ENCODE measurements at places on chromosomes 5 and 9.
A peak's percentile ranks its signal among the peaks of the same experiment; 100 is the strongest.

DNA sequence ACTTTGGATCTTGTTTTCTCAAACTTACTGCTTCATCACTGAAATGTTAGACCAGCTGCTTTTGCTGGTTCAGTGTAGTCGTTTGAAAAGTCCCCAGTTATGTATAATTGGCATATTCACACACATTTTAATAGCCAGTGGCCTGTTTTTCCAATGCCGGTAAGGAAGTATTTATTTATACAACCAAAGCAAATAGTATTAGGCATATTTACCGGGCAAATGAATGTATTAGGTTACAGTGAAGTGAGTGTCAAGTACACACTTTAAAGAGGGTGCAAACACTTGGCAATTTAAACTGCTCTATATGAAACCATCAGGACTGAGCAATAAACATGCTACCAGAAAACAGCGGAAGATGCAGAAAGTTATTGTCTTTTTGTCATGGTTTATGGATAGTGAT lies 242.9 kb downstream of the MCTP1 start:
- DNase-seq: no peak

DNA sequence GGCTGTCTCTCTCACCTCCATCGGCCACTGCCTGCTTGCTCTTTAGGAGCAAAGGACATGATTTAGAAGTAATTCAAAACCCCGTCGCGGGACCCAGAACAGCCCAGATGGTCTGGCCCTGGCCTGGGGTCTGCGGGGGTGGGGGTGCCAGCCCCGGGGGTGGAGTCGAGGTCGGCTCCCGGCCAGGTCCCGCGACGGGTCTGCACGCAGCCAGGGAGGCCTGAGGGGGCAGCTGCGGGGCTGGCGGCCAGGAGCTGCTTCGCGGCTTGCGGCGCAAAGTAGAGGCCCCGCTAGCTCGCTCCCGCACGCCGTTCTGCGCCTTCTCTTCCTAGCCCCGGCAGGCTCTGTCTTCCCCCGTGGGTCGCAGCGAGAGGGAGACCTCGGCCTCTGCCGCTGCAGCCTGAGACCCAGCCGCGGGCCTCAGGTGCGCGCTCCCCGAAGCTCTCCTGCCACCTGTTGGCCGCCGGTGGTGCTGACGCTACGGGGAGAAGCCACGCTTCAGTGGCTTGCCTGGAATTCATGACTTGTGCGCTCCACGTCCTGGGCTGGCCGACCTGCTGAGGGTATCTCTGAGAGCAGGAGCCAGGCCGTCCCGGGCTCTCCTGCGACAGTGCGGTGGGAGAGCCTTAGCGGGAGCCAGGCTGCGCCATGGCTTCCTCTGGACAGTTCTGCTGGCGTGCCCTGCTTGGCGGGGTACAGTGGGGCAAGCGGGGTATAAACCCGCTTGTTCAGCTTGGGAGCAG lies 157.2 kb upstream of the PITX1 start:
- DNase-seq: peak; percentile 56

DNA sequence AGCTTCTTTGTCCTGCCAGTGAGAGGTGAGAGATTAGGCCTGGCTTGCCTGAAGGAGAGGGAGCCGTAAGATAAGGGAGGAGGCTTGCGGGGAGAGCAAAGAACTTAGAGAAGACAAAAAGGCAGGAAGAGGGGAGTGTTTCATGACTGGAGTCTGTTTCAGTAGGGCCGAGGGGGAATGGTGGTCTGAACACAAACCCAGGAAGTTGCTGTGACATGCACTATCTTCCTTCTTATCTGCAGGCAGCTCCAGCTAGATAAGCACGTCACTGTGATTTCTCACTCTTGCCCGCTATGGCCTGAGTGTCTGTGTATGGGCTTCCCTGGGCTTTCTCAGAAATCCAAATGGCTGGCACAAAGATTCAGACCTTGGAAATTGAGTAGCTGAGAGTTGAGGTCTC lies 307.5 kb upstream of the CLINT1 start:
- no peak for DNase-seq

GRCh38 chr9:89666364-89666763 lies 61.6 kb downstream of the GADD45G start:
- DNase-seq: no peak

DNA sequence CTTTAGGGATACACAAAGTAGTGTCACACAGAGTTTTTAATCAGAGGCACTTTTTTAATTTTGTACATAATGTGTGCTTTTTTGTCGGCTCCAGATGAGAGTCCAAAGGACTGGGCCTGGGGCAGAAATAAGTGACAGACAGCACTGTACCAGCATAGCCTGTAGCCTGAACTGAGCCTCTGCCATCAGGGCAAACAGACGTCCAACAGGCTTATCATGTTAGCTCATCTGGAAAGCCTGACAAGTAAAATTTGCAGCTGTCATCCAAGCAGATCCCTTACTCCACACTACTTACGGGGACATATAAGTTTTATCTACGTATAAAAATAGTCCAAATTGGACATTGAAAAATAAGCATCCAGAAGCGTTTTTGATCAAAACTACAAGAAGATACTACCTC lies 233.1 kb upstream of the GAS1 start:
- no peak for DNase-seq

GRCh38 chr5:34551911-34552433 lies 104.2 kb upstream of the RAI14 start:
- peak; percentile 57 for DNase-seq

DNA sequence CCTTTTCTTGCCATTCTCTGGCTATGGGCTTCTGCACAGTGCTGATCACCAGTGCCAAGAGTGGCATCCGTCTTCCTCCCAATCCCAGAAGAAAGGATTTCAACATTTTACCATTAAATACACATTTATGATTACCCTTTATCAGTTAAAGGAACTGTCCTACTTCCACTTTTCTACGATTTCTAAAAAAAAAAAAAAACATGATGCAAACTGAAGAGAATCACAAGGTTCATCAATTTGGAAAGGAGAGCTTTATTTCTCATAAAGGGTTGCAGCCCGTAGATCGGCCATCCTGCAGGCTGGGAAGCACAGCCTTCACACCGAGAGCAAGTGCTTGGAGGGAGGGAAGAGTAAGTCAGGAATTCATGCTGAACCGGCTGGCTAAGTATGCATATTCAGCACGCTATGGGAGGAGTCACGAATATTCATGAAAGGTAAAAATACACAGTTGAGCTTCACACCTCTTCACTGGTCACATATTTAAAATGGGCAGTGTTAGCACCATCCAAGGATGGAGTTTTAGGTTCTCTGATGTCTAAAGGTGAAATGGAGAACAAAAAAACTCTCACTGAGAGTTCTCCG lies 52.5 kb upstream of the SEMA4D start:
- no peak for DNase-seq

- no peak for DNase-seq
Measured at GRCh38 chr5:108729242-108729615, 18.5 kb upstream of the FER start.

GRCh38 chr9:1094749-1095148 lies 44.6 kb downstream of the DMRT2 start:
- no peak for DNase-seq

GRCh38 chr9:36934478-36935065 lies 99.5 kb downstream of the PAX5 start:
- no peak for DNase-seq

DNA sequence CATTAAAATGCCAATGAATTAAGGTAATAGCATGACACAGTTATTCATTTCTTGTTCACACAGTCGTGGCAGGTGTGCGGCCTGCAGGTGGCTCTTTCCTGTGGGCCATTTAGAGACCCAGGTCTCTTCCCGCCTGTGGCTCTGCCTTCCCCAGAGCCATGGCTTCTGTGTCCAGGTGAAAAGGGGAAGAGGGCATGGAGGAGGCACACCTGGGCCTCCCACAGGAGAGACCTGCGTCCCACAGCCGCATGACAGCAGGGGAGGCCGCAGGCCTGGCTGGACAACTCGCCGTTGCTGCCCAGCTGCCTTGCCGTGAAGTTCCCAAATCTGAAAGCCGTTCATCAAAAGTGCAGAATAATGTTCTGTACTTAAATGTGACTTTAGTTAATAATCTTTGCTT lies 14.4 kb upstream of the PLEKHG4B start:
- DNase-seq: no peak

- DNase-seq: no peak
Measured at GRCh38 chr5:126755593-126755992, 21.3 kb upstream of the LMNB1 start.

DNA sequence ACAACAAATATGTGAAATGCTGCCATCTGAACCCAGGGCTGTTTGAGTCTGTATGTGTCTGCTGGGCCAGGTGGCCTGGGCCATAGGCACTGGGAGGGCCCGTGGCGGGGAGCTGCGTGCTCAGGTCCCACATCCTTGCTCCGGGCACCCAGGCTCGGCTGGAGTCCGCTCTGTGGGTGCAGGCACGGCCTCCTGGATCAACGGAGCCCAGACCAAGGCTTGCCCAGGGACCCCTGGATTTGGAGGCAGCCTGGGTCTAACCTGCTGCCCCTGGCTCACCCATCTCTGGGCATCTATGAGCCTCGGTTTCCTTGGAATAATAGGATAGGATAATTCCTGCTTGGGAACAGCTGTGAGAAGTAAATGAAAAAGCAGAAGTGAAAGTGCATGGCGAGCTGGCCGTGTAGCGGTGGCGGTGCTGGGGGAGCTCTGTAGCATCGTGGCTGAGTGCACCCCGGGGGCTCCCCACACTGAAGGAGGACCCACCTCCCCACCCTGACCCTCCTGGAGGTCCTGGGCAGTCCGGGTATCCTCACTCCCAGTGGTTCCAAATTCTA lies 1.2 kb downstream of the CDHR2 start:
- DNase-seq: no peak

- DNase-seq: peak; percentile 74
Measured at GRCh38 chr5:147348046-147348445, 113.2 kb downstream of the STK32A start.

- DNase-seq: no peak
Measured at GRCh38 chr5:59356813-59357380, 536.6 kb downstream of the PDE4D start.
